ENCODE measurements at places on chromosomes 6 and 20.

DNA sequence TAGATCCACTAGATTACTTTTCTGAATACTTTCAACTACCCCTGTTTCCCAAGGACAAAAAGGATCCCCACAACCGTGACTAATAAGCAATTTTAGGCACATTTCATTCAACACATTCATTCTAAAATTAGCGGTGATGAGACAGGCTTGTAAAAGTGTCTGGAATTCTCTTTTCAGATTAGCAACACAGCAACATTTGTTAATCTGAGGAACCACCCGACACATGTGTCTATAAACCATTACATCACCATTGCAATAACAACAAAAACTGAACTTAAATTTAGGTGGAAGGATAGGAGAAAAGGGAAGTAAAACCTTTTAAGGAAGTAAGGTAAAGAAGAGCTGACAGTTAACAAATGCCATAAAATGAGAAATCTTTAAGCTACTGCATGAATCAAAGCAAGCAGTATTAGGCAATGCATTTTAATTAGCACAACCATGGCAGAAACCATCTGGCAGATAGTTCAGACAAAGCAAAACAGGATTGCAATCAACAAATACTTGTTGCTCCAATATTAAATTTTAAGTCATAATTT lies 49.1 kb downstream of the MAP3K7 start:
- no peak for DNase-seq

DNA sequence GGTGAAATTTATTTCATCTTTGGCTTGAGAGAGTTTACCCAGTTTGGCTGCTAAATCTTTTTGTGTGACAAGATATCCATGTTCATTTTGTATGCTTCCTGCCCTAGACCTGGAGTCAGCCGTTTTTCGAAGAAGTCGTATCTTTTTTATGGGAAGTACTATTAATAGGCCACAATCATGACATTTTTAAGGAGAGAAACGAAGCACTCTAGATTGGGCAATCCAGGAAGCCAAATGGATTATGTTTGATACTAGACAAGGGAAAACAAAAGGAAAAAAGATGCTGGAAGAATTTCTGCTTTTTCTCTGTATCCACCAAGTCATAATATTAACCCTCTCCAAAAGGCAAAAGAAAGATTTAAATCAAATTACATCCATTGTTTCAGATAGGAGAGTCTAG lies 214.6 kb downstream of the HDGFL1 start:
- DNase-seq = no peak

DNA sequence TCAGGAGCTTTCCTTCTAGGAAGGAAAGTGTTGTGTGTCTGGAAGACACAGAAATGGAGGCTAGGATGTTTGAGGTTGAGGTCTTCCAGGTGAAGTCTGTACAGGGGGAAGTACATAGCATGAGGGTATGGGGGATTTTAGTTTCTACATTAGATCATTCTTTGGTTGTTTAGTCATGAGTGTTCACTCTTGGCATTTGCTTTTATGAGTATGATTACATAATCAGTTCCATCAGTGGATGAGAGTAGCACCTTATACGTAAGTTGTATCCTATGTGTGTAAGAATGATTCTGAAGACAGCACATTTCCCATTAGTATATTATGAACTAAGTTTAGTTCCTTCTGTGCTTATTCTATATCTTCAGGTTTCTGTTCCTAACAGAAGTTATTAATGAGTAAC lies 1.9 kb downstream of the CDYL start:
- no peak for DNase-seq

- DNase-seq = no peak
Observed at GRCh38 chr6:15392182-15392581, 146.3 kb downstream of the JARID2 start.
